ENCODE measurements at places on chromosomes 1 and 21.

DNA sequence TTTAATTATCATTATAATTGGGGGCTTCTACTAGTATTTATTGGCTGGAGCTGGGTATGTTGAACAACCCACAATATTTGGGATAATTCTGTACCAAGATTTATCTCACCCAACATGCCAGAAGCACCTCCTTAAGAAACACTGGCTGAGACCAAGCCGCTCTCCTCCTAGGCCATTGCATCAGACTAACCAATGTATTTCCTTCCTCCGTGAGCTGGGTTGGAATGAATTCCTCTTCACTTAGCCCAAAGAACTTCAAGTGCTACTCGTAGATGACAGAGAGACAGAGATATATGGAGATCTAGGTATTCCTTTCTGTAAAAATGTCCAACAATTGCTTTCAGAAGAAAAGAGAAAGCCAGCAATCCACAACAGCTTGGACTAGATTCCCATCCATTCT lies 87.2 kb upstream of the ETS2 start:
- peak; percentile 59 for DNase-seq

- DNase-seq, result no peak
Measured at GRCh38 chr1:228007801-228008341, 1.1 kb downstream of the WNT3A start.

DNA sequence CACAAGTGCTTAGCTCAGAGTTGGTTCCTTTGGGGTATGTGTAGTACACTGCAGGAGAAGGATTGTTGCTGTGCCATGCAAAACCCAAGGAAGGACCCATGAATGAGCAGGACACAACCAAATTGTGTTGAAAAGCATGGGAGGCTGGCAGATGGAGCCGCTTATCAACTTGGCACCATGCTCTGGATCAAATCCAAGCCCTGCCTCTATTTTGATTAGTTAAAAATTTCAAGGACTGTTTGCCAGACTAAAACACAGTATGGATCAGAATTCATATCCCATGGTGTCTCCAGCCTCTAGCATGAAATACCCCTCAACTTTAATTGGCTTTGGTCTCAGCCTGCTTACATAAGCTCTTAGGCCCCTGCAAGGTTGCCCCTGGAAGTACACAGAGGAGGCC lies 27.8 kb downstream of the CCDC185 start:
- DNase-seq, result no peak

DNA sequence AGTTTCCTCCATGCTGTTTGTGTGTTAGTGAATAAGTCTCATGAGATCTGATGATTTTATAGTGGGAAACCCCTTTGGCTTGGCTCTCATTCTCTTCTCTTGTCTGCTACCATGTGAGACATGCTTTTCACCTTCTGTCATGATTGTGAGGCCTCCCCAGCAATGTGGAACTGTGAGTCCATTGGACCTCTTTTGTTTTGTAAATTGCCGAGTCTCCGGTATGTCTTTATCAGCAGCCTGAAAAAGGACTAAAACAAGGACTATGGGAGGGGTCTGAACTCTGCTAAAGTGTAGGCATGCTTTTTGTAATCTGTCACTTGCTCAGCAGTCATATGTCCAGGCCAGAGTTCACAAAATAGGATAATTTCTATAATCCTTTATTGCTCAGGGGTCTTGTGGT lies 164.0 kb upstream of the SNX7 start:
- DNase-seq, result no peak

DNA sequence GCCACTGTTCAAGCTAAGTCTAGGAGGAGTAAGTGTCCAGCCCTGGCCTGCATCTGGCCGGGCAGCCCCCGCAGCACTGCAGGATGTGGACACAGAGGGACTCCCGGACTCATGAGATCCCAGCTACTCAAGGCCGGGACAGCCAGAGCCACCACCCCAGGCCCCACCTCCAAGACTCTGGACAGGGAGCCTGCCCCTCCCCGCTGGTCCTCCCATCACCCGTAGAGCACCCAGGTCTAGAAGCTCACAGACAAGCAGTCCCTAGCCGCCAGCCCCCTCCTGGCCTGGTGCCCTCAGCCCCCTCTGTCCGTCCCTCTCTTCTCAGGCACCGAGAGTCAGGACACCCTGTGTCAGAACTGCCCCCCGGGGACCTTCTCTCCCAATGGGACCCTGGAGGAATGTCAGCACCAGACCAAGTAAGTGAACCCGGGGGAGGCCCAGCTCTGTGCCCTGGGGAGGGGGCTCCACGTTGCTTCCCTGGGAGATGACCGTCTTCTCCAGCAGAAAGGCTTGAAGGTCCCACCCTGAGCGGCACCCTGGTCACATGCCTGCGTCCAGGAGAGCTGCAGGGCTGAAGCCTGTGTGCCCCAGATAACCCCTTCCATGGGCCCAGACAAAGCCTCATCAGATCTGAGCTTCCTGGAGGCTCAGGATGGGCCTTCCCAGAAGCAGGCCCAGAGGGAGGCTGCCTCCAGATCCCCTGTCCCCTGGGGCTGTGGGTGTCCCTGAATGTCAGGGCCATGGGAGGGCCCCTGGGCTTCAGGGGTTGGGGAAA lies 4.3 kb downstream of the TNFRSF14 start:
- DNase-seq, result no peak

DNA sequence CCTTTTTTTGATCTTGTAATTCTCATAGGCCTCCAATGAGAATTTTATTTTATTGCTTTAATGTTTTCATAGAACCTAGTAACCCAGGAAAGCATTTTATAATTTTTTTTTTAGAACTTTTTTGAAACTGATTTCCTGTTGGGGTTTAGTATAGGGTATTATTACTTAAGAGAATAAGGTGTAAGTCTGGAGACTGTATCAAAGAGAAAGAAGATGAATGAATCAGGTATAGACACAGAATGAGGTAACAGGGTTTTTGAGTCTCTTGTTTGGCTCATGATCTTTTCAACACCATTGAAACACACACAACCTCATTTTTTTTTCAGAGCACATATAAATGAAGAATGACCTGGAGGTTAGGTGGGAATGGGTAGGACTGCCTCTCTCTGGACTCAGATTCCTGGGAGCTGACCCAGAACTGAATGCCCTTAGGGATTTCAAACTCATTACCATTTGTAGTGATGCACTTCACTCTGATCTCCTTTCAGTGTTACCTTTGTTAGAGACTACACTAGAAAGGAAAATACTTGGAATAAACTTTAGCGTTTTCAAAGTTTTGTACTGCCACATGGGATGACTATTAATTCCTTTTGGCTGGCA lies 51.0 kb downstream of the EPB41 start:
- no peak for DNase-seq

DNA sequence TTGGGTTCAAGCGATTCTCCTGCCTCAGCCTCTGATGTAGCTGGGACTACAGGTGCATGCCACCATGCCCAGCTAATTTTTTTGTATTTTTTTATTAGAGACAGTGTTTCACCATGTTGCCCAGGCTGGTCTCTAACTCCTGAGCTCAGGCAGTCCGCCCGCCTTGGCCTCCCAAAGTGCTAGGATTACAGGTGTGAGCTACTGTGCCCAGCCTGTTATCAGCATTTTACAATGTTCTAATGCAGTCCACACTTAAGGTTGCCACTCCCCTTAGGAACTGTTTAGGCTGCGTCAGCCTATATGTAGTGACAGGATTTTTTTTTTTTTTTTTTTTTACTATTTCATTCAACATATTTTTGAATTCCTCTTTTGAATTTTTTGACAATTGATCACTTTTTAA lies 30.2 kb downstream of the AGPAT3 start:
- DNase-seq, result no peak

DNA sequence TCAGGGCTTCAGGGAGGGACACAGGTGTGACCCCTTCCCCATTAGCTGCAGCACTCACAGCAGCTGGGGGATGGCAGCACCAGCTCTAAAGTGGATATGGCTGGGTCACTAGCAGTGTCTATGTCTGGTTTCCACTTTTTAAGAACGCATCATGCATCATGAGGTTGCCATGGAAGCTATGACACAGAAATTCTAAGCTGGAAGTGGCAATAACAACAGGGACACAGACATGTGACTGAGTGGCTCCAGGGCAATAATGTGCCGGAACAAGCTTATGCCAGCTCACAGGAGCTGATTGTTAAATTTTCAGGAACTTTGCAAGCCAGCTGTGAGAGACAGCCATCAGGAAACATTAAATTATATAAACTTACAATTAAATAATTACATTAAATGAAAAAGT lies 51.2 kb upstream of the NFASC start:
- DNase-seq, result no peak

DNA sequence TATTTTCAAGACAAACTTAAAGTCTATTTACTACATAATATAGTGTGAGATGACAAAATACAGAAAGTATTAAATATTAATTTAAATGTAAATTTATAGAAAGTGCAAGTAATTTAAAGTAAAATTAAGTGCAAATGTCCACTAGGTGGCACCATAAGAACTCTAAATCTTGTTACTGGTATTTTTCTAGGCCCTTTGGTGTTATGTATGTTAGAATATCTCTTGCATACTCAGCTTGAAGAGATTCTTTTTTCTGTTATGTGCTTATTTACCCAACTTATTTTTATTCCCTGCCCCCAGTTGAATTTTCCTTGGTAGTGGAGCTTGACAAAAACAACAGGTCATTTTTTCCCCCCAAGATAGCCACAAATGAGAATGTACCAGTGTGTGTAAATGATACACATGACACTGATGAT lies 71.5 kb downstream of the RPS6KC1 start:
- peak; percentile 69 for DNase-seq

DNA sequence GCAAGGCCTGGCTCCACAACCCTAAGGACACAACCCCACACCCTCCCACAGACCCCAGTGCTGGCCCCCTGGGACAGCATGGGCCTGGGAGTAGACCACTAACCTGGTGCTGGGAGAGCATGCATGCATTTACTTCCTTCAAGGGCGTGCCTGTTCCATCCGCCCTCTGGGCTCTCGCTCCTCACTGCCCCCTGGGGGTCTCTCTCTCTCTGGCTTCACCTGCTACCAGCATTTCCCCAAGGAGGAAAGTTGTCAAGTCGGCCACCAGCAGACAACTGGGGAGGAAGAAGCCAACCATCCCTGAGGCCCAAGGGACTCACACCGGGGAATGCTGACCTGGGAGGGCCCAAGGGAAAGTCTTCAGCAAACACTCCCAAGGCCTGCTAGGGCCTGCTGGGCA lies 6.5 kb downstream of the LRP8 start:
- peak; percentile 41 for DNase-seq

GRCh38 chr1:172473302-172473701 lies 29.4 kb upstream of the PIGC start:
- DNase-seq, result peak; percentile 59

- no peak for DNase-seq
Measured at GRCh38 chr1:154714052-154714623, 106.2 kb upstream of the ADAR start.

DNA sequence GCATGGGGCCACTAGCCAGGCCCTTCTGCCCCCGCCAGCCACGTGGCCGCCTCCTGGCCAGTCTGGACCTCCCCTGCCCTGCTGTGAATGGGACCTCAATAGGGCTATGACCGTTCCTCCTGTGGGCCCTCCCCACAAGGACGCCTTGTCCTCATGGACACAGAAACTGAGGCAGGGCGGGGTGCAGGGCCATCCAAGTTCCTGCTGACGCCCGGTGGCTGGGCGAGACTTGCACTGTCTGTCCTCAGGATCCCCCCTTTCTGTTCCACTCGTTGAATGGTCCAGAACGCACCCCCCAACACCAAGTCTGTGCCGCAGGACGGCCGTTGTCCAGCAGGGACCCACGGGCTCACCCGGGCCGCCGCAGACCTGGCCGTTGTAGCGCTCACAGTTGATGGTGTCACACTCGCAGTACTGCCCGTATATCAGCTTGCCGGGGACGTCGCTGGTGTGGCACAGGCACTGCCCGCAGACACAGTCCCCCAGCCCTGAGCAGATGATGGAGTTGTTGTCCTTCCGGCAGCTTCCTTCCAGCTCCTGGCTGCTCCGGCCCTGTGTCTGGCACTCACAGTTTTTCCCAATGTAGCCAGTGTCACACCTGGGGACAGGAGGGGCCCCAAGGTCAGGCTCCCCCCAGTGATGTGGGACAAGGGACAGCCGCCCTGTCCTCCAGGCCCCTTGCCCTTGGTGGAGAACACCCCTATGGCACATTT lies 16.3 kb upstream of the PTTG1IP start:
- DNase-seq, result no peak

DNA sequence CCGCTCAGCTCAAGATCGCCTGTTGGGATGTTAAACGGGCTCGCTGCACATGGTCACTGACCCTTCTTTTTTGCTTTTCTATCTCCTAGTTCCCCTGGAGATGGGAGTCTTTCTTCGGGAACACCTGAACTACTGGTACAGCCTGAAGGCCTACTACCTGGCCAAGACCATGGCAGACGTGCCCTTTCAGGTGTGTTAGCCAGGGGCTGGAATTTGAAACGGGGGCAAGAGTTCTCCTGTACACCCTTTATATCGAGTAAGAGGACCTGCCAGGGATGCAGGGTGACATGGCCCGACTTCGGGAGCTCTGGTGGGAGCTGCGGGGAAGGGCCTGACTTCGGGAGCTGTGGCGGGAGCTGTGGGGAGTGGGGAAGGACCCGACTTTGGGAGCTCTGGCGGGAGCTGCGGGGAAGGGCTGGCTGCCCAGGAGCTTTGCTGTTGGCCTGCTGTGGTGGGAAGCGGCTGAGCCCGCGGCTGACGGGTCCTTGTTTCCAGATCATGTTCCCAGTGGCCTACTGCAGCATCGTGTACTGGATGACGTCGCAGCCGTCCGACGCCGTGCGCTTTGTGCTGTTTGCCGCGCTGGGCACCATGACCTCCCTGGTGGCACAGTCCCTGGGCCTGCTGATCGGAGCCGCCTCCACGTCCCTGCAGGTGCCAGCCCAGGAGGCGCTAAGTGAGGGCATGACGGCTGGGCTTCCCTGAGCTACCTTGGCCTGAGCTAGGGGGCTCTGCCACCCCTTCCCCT lies 24.0 kb downstream of the TFF3 start:
- DNase-seq, result no peak

DNA sequence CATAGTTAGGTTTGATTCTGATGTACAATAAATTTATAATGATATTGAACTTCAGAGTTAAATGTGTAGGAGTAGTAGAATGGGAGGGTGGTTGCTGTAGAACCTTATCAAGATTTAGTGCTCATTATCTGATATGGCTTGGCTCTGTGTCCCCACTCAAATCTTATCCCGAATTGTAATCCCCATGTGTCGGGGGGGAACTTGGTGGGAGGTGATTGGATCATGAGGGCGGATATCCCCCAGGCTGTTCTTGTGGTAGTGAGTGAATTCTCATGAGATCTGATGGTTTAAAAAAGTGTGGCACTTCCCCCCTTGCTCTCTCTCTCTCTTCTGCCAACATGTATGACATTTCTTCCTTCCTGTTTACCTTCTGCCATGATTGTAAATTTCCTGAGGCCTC lies 265.5 kb downstream of the GRIK1 start:
- no peak for DNase-seq

Data from Kasumi-1 (cell line).